ENCODE measurements at places on chromosomes 5 and 9.

GRCh38 chr9:124182741-124183140, 75.0 kb upstream of the NEK6 start:
- no peak for DNase-seq

GRCh38 chr9:25461416-25461815, 216.8 kb downstream of the TUSC1 start:
- DNase-seq = no peak

DNA sequence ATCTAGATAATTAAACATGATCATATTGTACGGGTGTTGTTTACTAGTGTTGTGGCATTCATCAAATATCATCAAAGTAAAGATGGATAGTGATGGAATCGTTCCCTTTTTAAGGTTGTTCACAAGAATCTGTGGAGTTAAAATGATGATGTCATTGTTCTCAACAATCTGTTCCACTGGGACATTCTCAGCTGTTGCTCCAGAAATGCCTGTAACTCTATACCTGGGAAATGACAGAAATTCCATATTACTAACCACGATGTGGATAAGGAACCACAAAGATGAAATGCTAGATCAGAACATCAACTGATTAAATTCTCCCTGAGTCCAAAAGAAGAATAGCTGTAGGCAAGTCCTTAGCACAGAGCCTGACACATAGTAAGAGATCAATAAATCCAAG, 38.0 kb downstream of the RIGI start:
- DNase-seq = peak; percentile 51

DNA sequence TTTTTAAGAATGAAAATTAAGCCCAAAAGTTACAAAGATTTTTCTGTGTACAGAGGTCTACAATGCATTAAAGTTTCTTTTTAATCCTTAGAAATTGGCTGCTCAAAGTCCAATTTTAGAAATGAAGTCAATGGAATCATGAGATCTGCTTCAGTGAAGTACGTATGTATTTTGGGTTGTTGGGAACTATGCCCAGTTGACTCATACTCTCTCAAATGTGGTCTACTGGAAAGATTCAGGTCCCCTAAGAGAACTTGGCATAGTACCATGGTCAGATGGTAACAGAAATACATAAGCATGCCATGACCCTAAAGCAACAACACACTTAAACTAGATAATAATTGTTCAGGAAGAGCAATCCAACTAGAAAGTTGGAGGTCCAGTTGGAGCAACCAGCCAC, 23.0 kb downstream of the FBLL1 start:
- DNase-seq = peak; percentile 92

- peak; percentile 63 for DNase-seq
These were observed 209.4 kb downstream of the PIK3R1 start for GRCh38 chr5:68424799-68425537.

- no peak for DNase-seq
These were observed 105.7 kb upstream of the HAND1 start for GRCh38 chr5:154583671-154584177.

DNA sequence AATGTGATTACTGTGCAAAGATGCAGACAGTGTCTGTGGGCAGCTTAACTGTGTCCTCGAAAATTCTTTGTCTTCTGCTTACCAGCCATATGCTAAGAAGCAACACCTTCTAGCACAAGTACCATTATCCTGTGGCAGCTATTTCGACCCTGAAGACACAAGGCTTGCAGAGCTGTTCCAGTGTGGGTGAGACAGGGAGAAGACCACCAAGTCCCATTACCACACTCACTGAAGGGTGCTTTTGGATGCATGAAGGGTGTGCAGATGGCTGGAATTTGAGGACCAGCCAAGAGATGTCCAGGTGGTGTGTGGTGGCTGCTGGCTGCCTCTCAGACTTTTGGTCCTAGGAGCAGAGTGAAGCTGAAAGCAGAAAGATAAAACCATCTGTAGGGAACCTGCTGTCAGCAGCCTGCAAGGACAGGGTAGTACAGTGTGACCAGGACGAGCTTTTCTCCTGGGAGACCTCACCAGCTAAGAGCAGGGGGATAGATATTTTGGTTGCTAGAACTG, 161.8 kb downstream of the ICE1 start:
- DNase-seq = no peak

- DNase-seq = no peak
These were observed 312.3 kb downstream of the MLLT3 start for GRCh38 chr9:20310024-20310423.
